Stimulated activated CD4-positive, alpha-beta T cell treated with anti-CD3 and anti-CD28 coated beads, Interleukin-1b, Interleukin-23, amount 100 ng/mL, for 48 hours (primary cell): ENCODE measurements at places on chromosomes 13 and 19.

DNA sequence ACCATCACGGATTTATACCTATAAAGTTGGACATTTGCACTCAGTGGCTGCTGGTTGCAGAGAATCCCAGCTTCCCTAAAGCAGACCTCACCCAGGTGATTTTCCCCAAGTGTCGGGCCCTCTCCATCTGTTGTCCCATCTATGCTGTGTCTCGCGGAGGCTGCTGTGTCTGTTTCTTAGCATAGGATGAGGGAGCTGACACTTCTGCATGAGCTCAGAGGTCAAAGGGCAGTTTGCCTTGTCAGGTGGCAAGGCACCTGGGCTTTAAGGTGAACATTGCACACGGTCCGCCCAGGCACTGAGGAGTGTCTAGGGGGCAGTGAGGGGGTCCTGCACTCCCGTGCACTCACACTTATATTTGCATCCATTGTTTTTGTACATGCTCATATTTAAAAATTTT is 151.6 kb downstream of the ZIC5 start:
- no peak for DNase-seq

GRCh38 chr13:20016649-20017364 is 58.3 kb downstream of the ZMYM2 start:
- no peak for DNase-seq

GRCh38 chr13:96744367-96745331 is 249.6 kb downstream of the OXGR1 start:
- no peak for DNase-seq

- DNase-seq: no peak
These were observed 20.8 kb upstream of the ASPDH start for GRCh38 chr19:50534478-50534877.

DNA sequence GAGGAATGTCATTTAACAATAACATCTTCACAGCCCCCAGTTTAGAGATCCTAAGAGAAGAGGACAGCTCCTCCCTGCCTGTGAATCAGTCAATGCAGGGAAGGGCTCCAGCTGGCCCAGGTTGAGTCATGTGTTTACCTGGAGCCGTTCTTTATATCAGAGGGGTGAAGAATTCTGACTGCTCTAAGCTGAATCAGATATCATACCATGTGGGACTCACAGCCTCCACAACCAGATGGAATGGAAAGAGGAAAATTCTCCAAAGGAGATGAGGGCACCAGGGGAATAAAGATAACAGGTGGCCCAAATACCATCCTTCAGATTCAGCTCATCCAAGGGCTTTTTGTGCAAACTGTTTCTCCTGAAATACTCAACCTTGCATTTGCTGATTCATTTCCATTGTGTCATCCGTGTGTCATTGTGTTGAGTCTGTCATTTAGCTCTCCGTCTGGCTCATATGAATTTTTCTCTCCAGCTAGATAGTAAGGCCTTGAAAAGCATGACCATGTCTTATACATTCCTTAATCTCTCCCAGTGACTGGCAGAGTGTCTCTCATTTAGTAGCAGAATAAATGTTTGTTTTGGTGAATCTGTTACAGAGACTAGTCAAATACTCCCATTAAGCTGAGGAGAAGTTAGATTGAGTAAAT is 217.9 kb downstream of the RFC3 start:
- DNase-seq: no peak

DNA sequence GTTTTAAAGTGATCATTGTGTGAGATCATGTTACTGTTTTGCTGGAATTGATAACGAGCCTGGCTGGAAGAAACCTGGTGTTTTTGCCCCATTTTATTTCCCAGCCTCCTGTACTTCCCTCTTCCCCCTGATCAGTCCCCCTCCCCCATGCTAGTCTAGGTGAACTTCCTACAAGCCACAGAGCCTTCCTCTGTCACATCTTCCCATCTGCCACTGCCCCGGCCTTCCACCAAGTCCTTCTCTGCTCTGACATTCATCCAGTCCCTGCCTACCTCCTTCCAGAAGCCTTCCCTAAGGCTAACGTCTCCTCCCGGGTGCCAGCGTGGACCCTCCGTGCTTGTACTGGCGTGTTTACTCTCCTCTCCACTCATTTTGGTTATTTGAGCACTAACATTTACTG is 14.3 kb downstream of the FARP1 start:
- no peak for DNase-seq

- DNase-seq: no peak
These were observed 476.4 kb downstream of the UQCRFS1 start for GRCh38 chr19:28736528-28736927.

DNA sequence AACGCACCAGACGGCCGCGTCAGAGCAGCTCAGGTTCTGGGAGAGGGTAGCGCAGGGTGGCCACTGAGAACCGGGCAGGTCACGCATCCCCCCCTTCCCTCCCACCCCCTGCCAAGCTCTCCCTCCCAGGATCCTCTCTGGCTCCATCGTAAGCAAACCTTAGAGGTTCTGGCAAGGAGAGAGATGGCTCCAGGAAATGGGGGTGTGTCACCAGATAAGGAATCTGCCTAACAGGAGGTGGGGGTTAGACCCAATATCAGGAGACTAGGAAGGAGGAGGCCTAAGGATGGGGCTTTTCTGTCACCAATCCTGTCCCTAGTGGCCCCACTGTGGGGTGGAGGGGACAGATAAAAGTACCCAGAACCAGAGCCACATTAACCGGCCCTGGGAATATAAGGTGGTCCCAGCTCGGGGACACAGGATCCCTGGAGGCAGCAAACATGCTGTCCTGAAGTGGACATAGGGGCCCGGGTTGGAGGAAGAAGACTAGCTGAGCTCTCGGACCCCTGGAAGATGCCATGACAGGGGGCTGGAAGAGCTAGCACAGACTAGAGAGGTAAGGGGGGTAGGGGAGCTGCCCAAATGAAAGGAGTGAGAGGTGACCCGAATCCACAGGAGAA is 1.9 kb downstream of the PPP1R12C start:
- DNase-seq: no peak

DNA sequence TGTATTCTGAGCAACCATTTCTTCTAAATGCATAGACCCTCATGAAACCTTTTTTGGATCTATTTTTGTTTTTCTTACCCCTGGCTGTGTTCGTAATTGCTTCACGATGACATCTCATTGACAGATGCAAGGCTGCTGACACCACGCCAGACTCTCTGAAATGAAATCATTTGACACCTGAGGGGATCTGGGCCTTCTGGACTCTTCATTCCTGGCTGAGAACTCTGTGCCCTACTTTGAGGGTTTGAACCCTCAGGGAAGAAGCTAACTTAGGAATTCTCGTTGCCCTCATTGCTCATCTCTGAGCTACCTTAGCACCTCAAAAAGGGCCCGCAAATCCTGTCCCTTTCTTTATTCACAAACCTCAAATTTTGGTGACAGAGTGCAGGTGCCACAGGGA is 40.5 kb upstream of the NBEA start:
- no peak for DNase-seq

GRCh38 chr13:51502153-51502651 is 49.4 kb upstream of the INTS6 start:
- DNase-seq: peak; percentile 58

- no peak for DNase-seq
These were observed 20.6 kb upstream of the METTL21C start for GRCh38 chr13:102715447-102715846.

GRCh38 chr19:13839130-13839937 is 37.6 kb upstream of the NANOS3 start:
- DNase-seq: peak; percentile 90

DNA sequence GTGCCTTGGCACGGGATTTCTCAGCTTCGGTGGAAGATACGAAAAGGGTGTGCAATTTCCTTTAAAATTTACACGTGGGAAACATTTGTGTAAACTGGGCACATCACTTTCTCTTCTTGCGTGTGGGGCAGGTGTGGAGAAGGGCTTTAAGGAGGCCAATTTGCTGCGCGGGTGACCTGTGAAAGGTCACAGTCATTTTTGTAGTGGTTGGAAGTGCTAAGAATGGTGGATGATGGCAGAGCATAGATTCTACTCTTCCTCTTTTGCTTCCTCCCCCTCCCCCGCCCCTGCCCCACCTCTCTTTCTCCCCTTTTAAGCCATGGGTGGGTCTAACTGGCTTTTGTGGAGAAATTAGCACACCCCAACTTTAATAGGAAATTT is 7.2 kb downstream of the SLITRK5 start:
- DNase-seq: no peak

GRCh38 chr13:113724780-113725315 is 34.2 kb upstream of the TMEM255B start:
- peak; percentile 86 for DNase-seq

GRCh38 chr13:111956261-111957151 is 110.4 kb upstream of the SOX1 start:
- no peak for DNase-seq

- no peak for DNase-seq
These were observed 67.0 kb upstream of the TEX29 start for GRCh38 chr13:111253365-111253872.

- DNase-seq: no peak
These were observed 13.1 kb upstream of the SCEL start for GRCh38 chr13:77522444-77522843.

- DNase-seq: no peak
These were observed 16.0 kb downstream of the NAPSA start for GRCh38 chr19:50349277-50350057.

DNA sequence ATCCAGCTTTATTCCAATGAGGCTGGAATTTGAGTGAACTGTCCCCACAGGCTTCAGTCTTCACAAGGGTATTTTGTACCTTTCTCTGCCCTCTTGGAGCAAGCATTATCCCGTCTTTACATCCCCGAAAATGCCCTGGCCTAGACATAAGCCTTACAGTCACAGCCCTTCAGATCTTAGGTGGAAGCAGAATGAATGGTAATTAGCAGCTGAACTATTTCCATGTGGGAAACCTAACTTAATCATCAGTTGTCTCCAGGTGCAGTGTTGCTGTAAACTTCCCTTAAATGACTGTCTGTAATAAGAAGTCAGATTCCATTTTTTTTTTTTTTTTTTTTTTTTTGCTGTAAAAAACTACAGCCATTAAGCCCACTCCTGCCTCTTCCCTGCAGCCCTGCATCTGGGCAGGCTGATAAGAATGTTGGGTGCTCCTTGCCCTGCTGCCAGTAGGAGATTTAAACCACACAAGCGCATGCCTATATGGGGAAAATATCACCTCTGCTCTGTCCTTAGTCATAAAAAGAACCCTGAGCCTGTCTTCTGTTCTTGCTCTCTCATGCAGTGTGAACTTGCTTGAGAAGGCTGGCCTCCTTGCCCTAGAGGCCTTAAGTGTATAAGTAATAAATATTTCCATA is 426.8 kb upstream of the SLITRK5 start:
- DNase-seq: no peak

- no peak for DNase-seq
These were observed 16.8 kb upstream of the ADPRHL1 start for GRCh38 chr13:113470073-113470472.

DNA sequence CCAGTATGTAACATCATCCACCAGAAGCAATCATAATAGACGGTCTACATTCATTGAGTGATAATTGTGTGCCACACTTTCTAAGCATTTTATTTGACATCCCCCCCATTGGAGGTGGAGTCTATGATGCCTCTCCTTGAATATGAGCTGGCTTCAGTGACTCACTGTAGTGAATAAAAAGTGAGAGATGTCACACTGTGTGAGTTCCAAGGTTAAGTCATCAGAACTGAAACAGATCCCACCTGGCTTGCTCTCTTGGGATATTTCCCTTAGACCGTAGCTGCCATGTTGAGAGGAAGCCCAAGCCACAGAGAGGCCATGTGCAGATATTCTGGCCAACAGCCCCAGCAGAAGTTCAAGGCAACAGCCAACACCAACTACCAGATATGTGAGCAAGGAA is 12.6 kb downstream of the RTBDN start:
- DNase-seq: no peak

- DNase-seq: peak; percentile 20
These were observed 568 bp downstream of the POLR2I start for GRCh38 chr19:36113894-36114720.

GRCh38 chr13:101965096-101965495 is 436.8 kb downstream of the FGF14 start:
- no peak for DNase-seq

DNA sequence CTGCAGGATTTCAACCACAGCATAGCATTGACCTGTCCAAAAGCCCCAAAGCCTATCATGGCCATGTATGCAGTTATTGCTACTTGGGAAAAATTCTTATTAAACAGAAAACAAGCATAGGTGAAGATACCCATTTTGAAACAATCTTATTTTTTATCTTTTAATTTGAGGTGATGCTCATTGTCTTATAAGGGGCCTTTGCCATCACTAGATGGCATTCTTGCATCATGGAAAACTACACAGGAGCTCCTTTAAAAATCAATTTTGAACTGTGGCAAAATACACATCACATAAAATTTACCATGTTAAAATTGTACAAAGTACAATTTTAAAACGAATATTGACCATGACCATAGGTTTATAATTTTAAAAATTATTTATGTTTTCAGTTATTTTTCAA is 38.9 kb upstream of the ZNF835 start:
- DNase-seq: no peak

DNA sequence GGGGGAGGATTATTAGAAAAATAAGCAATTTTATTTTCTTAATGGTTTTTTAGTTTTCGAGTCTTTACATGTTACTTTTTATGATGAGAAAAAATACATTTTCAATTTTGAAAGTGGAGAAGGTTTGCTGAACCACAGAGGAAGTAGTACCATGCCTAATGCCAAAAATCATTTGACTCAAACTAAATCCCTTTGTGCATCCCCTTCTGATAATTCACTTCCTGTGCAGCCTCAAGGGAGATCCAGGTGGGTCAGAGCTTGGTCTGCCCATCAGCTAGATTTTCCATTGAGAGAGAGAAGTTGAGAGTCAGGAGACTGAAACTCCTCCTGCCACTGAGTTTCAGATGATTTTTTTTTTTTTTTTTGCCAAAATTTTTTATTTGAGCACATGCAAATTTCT is 571.7 kb downstream of the LIG4 start:
- DNase-seq: no peak

DNA sequence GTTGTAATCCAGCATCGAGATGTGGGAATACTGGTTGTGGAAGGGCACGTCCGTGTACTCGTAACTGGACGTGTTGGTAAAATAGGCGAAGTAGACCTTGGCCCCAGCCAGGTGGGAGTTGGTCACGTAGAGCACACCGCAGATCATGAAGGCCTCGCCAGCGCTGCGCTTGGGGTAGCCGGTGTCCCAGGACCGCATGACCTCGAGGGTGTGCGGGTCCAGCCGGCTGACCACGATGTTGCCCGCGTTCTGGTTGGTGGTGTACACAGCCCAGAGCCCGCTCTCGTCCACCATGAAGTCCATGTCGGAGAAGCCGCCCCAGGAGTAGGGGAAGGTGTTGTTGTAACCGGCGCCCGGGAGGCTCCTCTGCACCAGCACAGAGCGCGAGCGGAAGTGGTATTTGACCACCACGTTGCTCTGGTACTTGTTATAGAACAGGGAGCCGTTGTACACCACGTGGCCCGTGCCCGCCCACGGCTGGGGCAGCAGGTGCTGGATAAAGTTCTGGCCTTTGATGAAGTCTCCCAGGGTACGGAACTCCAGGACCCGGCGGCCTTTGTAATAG is 19.2 kb downstream of the PIN1 start:
- DNase-seq: no peak

DNA sequence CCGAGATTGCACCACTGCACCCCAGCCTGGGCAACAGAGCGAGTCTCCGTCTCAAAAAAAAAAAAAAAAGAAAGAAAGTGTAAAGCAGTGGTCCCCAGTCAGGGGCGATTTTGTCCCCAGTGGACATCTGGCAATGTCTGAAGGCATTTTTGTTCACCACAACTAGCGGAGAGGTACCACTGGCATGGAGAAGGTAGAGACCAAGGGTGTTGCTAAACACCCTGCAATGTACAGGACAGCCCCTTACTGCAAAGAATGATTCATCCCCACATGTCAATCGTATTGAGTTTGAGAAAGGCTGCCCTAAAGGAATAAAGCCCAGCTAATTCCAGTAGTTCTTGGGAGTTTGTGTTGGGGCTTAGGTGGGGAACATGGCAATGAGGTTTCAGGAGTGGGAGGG is 38.7 kb downstream of the CYP4F2 start:
- no peak for DNase-seq

- DNase-seq: no peak
These were observed 65.8 kb downstream of the GGACT start for GRCh38 chr13:100522618-100523309.
